KBM-7 (cell line): ENCODE measurements at places on chromosomes 1 and 21.

GRCh38 chr1:147214325-147214724 is 10.8 kb downstream of the FMO5 start:
- DNase-seq: no peak

- DNase-seq: no peak
Measured at GRCh38 chr1:155062151-155062686, 1.3 kb upstream of the EFNA4 start.

GRCh38 chr1:229058111-229058561 is 212.8 kb upstream of the RAB4A start:
- no peak for DNase-seq

GRCh38 chr1:112092656-112093371 is 103.3 kb upstream of the KCND3 start:
- no peak for DNase-seq

GRCh38 chr21:34511181-34511580 is 829 bp downstream of the KCNE1 start:
- DNase-seq: no peak

GRCh38 chr1:69139007-69139406 is 428.7 kb upstream of the LRRC7 start:
- DNase-seq: no peak

- no peak for DNase-seq
Measured at GRCh38 chr1:10132852-10133251, 77.5 kb upstream of the KIF1B start.

DNA sequence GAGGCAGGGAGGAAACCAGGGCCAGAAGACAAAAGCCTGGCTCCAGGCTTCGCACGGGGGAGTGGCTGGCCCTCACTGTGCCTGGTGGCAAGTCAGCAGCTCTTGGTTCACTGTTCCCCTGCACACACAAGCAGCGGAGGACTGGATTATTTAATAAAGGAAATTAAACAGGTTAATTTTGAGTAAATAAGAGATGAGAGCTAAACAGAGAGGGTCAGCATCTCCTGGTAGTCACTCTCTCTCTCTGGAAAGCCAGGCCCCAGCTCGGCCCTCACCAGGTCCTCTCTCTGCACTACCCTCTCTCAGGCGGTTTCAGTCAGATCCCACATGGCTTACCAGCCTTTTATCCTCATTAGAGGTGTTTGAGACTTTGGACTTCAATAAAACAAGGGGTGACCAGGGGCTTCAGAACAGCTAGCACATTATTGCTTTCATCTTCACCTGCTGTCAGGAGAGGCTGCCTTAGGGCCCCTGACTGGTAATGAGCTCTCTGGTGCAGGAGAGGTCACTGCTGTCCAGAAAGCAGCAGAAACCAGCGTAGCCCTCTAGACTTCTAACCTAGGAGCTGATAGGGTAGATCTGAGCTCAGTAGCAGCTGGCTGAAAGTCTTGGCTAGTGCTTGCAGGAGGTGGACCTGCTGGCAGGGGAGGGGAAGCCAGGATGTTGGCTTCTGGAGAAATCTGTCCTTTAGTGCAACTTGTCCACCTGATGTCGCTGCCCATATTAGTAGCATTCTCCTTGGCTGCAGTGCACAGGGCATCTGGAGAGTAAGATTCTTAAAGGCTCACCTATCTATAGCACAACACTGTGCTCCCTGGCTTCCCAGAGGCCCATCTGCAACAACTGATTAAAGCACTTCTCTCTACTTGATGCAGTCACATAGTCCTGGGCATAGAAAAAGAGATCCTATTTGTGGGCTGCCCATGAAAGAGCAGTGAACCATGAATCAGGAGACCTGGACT is 45.9 kb downstream of the SYT6 start:
- no peak for DNase-seq
